ENCODE measurements at places on chromosomes 3 and 15.

DNA sequence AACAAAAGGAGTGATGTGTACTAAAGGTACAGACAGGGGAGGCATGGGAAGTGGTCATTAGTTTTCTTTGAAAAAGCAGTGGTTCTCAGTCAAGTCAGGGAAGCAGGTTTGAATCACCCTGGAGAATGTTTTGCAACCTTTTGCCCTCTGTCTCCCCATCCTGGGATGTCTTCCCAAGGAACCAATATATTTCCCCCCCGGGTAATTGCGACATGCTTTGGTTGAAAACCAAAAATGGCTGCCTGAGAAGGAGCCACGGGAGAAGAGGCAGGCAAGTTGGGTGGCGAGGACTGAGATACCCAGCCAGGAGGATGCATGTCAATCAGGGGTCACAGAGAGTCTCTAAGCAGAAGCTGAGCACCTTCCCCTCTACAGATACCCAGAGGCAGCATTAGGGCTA, 20.2 kb upstream of the PPP1R2 start:
- DNase-seq: no peak

DNA sequence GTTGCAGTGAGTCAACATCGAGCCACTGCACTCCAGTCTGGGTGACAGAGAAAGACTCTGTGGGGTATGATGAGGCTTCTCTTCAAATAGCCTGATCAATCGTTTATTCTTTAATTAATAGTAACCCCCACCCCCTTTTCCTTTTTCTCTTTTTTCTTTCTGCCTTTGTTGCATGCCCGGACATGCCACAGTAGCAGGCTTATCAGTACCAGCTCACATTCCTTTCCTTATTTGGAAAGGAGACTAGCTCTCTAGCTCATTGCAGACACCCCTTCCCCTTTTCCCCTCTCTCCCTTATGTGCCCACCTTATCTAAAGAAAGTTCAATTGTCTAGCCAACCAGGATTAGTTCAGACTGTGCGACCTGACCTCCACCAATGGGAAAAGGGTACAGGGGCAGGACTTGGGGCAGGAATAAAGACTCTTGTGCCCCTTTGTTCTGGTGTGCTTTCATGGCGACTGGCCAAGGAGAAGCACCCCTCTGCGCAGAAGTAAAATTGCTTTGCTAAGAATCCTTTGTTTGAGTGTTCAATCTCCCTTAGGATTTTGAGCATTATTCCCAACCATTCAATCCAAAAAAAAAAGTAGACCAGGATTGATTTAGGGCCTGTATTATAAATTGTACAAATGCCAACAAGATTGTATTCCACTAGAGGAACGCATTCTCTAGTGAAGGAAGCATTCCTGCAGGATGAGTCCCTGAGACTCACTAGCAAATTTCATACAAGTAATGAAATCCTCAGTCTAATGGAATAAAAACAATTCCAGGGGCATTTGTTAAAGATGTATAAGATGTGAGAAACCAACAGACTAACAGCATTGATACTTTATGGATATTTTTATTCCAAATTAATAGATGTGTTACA, 95.8 kb upstream of the SNRPN start:
- DNase-seq: no peak

DNA sequence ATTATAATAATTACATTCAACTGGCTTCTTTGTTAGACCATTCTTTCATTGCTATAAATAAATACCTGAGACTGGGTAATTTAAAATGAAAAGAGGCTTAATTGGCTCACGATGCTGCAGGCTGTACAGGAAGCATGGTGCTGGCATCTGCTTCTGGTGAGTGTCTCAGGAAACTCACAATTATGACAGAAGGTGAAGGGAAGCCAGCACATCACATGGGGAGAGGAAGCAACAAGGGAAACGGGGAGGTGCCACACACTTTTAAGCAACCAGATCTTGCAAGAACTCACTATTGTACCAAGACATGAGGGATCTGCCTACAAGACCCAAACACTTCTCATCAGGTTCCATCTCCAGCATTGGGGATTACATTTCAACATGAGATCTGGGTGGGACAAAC, 413.1 kb upstream of the ARRDC4 start:
- DNase-seq: no peak

DNA sequence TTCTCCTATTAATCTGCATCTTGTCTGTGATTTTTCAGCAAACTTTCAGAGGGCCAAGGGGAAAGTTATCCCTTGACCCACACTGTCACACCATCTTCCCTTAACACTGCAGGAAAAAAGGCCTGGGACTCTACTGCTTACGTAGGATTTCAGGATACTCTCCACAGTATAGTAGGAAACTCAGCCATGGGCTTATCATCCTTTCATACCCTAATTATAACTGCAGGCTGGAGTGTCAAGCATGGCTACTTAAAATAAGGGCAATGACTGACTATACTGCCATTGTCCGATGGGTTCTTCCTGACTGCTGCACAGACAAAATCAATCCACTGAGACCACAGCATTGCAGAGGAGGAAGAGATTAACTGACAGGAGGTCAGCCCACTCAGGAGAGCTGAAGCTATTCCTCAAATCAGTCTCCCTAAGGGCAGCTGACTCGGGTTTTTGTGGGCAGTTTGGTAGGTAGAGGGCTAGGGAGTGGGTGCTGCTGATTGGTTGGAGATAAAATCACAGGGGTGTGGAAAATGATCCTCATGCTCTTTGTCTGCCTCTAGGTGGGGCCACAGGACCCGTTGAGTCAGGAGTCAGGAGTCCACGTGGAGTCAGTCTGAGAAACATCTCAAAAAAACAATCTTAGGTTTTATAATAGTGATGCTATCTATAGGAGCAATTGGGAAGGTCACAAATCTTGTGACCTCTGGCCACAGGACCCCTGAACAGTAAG, 118.2 kb upstream of the STRIT1 start:
- DNase-seq: no peak

DNA sequence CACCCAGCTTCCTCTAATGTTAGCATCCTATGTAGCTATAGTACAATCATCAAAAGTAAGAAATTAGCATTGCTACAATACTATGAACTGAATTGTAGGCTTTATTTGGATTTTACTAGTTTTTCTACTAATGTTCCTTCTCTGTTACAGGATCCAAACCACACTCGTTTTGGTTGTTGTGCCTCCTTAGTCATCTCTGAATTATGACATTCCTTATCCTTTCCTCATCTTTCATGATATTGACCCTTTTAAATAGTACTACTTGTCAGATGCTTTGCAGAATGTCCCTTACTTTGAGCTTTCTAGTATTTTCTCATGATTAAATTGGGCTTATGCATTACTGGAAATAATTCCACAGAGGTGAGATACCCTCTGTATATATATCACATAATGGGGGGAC, 265.4 kb downstream of the VPS13C start:
- DNase-seq: no peak

DNA sequence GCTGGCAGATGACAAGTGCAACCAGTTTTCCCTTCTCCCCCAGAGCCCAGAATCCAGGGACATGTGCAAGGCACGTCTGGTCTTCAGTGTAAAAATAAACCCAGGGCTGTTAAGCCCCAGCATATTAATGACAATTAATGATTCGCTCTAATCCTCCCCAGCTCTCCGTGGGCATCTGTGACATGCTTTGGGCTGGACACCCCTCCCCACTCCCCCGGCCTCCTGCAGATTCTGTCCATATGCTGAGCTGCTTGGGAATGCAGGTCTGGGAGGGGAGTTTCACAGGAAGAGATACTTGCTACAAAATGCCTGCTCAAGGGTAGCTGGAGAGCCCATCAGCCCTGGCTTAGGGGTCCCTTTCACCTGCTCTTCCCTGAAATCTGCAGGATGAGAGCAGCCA, 43.0 kb upstream of the NTRK3 start:
- DNase-seq: no peak

GRCh38 chr3:81516042-81516441, 245.4 kb downstream of the GBE1 start:
- DNase-seq: no peak

- no peak for DNase-seq
Observed at GRCh38 chr3:154954757-154955156, 125.4 kb upstream of the MME start.

- no peak for DNase-seq
Observed at GRCh38 chr3:6962801-6963200, 101.9 kb downstream of the GRM7 start.

DNA sequence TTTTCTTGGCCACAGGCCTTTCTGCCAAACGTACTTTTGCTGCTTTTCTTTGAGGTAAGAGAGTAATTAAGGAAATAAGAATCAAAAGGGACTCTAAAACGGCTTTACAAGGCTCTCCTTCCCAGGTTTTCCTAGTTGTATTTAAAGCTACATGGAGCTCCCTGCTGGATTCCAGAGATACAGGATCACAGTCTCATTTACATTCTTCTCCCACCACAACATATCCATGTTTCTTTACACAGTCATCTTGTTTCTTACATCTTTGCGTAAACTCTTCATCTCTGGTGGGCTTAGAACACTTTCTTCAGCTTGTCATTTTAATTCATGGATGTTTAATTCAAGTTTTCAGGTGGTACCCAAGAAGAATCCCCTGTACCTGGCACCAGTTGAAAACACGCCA, 117.6 kb upstream of the BFSP2 start:
- DNase-seq: no peak

DNA sequence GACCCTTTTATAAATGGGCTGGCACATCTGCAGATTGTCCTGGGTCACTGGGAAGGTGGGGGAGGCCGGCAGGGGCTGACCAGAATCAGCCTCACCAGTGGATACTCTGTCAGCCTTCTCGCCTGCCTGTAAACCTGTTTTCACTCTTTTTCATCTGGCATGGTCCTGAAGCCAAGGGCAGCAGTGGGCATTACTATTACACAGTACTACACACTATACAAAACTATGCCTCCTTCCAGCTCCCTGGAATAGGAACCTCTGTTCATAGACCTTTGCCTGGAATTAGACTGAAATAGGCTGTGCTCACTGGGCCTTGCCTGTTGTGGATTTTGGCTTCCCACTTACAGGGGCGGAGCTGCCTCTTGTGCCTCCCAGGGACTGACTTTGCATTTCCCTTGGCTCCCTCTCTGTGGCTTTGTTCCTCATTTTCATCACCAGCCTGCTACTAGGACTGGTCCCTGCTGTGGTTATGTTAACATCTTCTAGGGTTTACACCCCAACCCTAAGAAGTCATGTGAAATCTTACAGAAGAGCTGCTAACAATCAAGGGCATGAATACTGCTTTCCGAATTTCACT, 120.7 kb downstream of the FNDC3B start:
- DNase-seq: no peak

DNA sequence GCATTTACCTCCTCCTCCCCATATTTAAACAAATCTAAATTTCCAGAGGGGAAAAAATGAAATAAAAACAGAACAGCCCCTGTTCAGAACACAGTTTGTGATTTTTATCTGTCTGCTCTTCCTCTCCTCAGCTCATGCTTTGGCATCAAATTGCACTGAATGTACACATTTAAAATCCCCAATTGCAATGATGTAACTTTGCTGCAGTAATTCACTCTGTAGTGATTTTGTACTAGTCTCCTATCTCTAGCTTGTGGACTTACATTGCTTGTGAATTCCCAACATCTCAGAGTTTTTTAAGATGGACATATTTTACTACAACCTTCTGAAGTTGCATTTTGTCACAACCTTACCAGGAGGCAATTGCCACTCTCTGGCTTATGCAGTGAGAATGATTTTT, 81.6 kb upstream of the ROBO2 start:
- no peak for DNase-seq

- no peak for DNase-seq
Observed at GRCh38 chr3:176839466-176839865, 357.8 kb downstream of the TBL1XR1 start.

DNA sequence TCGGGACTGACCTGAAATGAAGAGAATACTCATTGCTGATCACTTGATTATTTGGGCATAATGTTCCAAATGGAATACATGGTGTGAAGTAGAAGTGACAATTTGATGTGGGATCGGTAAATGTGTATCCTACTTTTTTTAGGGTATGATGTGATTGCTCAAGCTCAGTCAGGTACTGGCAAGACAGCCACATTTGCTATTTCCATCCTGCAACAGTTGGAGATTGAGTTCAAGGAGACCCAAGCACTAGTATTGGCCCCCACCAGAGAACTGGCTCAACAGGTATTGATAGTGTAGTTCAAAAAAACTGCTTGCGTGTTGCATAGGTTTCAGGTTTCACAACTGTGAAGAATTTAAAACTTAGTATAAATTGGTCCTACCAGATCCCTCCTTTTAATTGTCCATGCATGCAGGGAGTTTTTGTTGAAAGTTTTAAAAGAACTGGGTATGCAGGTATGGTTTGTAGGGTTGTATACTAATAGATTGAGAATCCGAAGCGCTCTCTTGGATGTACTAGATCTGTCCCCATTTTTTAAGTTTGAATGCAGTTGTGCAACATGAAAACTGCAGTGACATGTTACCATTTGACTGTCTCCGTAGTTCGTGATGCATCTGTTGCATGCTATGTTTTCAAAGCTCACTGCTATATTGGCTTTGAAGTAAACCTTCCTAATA, 1.6 kb downstream of the EIF4A2 start:
- DNase-seq: no peak

- DNase-seq: no peak
Observed at GRCh38 chr3:127038923-127039581, 56.1 kb downstream of the PLXNA1 start.

DNA sequence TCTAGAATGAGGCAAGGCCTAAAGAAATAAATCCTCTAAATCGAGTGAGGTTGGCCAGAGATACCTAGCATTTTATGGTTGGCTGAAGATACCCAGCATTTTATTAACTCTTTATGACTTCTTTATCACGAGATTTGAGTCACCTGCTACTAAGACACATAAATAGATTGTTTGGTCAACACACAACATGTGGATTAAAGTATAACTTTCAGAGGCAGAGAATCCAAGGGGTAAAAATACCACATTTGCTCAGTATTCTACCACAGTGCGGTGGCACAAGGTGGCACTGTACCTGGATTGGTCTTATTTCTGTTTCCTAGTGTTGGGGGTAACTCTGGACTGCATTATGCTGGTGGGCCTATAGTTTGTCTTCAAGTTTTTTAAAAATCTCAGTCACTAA, 27.0 kb upstream of the VILL start:
- no peak for DNase-seq

Measured in NCI-H774 (cell line).